Activated T-helper 1 cell treated with anti-CD3 and anti-CD28 coated beads, Interleukin-12 subunit alpha, Interleukin-12 subunit beta, Interleukin-2, Interleukin-4 antibody, amounts not matched to agents 30 ng/mL and 10 ng/mL and 1 ng/mL, durations not matched to agents 14 hours and 24 hours and 36 hours (primary cell): ENCODE measurements at places on chromosomes 7 and 10. TPM values are rescaled to one million over a fixed set of nuclear protein-coding genes. Genes with fewer than 3 reads are reported as not detected.

DNA sequence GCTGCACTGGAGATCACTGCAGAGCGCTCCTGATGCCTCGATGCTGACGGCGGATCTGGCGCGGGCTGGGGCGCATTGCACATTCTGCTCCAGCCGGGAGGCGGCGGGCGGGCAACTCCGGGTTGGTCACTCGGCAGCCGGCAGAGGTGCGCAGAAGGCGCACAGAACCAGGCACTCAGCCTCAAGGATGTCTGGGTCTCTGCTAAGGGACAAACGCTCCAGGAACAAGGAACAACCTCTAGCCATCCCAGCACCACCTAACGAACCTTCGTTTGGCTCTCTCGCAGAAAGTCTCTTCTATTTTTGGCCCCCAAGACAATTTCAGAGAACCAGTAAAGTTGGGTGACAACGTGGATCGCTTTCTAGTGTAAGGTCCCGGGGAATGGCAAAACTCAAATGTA is 254.6 kb downstream of the OTUD1 start:
- DNase-seq: no peak

GRCh38 chr7:21524680-21525079 is 18.2 kb upstream of the DNAH11 start:
- DNase-seq: no peak

GRCh38 chr10:73857446-73857845 is 16.9 kb downstream of the CAMK2G start:
- DNase-seq: peak; percentile 26

GRCh38 chr7:42151309-42151708 is 85.7 kb downstream of the GLI3 start:
- no peak for DNase-seq

- DNase-seq: no peak
Observed at GRCh38 chr7:1693419-1693990, 23.4 kb downstream of the ELFN1 start.

DNA sequence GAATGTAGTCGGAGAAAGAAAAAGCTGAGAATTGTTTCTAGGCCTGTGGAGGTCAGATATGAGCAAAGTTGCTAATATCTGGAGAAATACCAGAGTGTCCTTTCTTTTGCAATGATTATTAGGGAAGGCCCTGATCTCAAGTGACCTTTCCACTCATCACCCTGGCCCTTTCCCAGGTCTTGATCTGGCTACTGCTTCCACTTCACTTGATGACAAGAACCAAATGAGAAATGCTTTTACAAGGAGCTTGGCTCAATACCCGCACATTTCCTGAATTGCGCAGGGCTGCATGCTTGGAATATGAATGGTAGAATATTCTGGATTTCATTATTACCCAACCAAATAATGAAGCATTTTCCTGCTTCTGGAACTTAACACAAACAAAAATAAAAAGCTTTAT is 104.6 kb downstream of the ITGB8 start:
- no peak for DNase-seq

DNA sequence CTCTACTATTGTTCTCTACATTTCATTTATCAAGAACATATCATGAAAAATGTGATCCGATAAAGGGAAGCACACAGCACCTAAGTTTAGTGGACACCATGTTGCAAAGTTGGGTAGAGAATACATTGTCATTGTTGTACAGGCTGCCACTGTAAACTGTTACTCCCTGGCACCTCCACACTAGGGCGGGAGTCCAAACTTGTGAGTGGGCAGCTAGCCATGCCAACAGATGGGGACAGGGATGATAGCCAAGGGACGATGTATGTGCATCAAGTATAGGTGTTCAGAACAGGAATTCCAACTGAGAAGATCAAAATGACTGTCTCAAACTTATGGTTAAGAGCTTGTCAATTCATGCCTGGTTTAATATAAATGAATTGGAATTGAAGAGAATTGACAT is 31.1 kb upstream of the COMMD3 start:
- no peak for DNase-seq

GRCh38 chr7:157660971-157661610 is 324.3 kb downstream of the DNAJB6 start:
- DNase-seq: no peak

DNA sequence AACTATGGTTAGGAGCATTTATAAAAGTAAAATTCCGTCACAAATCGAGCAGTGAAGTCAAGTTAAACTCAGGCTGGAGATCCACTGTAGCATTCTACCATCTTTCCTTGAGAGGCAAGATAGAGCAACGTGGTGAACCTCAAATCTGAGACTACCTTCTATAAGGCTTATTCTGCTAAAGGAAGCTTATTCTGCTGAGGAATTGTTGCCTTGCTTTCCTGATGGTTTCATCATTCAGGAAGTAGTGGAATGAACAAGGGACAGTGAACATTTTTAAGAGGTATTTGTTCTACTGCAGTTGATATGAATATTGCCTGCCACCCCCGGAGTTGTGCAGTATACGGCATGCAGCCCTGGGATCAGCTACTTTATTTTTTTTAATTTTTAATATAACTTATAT is 170.8 kb downstream of the VPS50 start:
- no peak for DNase-seq

GRCh38 chr7:104933521-104933988 is 80.5 kb upstream of the KMT2E start:
- no peak for DNase-seq

The UPF2 gene
- total RNA-seq: 38.9 and 43.6 TPM in 2 replicates

GRCh38 chr7:33796538-33796937 is 108.8 kb upstream of the BMPER start:
- DNase-seq: no peak

The WIPF3 gene
- not detected in 2 replicates for total RNA-seq

The NPSR1 gene
- not detected in 2 replicates for total RNA-seq

GRCh38 chr10:116653885-116654284 is 33.1 kb downstream of the PNLIPRP2 start:
- DNase-seq: no peak
